Heart left ventricle (tissue), 16 donors: ENCODE measurements at places on chromosomes 5 and 9.

- peak; percentile 20 for DNase-seq
- no peak overlapping the region for H3K4me3 ChIP-seq
- no peaks in the 10 kb centered on the region for H3K27me3 ChIP-seq
- H3K4me1 ChIP-seq = peaks cover 6% of the 10 kb centered on the region
- no peaks in the 10 kb centered on the region for H3K36me3 ChIP-seq
- H3K27ac ChIP-seq = no peak overlapping the region
These were observed 28.8 kb upstream of the RNU6ATAC start for GRCh38 chr9:134192951-134193731.

DNA sequence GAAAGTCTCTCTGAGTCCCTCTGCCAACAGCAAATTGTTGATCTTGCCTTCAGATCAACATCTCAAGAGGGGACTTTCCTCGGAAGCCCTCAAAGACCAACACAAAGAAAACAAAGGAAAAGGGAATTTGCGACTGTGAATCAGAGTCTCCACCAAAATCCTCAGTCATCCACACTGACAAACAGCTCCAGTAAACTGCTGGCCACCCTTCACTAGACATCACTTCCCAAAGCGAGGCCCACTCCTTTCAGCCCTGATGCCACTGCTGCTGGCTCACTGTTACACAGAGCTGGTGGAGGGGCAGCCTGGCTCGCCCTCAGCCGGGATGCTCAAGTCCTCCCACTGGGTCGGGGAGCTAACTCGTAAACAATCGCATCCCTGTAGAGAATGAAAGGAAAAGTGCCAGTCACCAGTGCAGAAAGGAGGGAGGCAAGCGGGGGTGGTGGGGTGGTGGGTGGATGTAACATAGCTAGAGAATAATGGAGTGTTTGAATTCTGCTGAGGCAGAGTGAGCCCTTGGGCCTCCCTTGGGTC lies 1.3 kb downstream of the FGF1 start:
- H3K4me3 ChIP-seq = peak overlapping the region; percentile 29
- no peaks in the 10 kb centered on the region for H3K36me3 ChIP-seq
- no peaks in the 10 kb centered on the region for H3K27me3 ChIP-seq

DNA sequence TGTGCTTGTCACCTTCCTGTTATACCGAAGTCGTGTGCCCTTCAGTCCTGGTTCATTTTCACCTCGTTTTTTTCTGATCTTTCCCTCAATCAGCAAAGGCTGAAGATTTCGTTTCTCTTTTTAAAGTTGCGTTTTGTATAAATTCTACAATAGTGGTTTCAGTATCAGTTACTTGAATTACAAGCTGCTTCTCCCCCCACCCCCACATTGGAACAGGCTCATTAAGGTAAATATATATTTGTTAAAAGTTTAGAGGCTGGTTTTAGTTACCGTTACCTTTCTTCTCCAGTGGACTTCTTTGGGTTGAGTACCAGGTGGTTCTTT lies 881 bp downstream of the SUB1 start:
- no peak for DNase-seq
- H3K4me1 ChIP-seq = peaks cover 24% of the 10 kb centered on the region
- peak overlapping the region; percentile 100 for H3K27ac ChIP-seq
- H3K4me3 ChIP-seq = peak overlapping the region; percentile 92
- peaks cover 23% of the 10 kb centered on the region for H3K36me3 ChIP-seq
- no peaks in the 10 kb centered on the region for H3K27me3 ChIP-seq

DNA sequence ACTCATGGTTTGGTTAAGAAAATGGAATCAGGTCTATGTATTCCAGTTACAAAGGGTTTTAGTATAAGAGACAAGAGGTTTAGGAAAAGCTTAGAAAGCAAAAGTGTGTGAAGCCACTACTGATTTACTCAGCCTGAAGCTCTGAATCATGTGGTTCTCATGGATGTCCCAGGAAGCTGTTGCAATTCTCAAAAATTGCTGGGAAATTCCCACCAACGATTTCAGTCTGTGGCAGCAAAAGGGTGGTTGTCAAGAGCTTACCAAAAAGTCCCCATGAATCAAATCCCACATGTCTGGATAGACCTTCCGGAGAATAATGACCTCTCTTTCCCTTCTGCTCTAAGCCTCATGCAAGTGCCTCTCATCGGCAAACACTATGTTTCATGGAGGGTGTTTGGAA lies 929.9 kb downstream of the TLE4 start:
- no peak for DNase-seq
- no peaks in the 10 kb centered on the region for H3K27me3 ChIP-seq
- H3K36me3 ChIP-seq = no peaks in the 10 kb centered on the region

GRCh38 chr5:7629561-7629960 lies 221.4 kb downstream of the CFAP90 start:
- H3K27me3 ChIP-seq = no peaks in the 10 kb centered on the region
- no peak for DNase-seq
- no peak overlapping the region for H3K27ac ChIP-seq
- no peak overlapping the region for H3K4me3 ChIP-seq
- no peaks in the 10 kb centered on the region for H3K36me3 ChIP-seq

DNA sequence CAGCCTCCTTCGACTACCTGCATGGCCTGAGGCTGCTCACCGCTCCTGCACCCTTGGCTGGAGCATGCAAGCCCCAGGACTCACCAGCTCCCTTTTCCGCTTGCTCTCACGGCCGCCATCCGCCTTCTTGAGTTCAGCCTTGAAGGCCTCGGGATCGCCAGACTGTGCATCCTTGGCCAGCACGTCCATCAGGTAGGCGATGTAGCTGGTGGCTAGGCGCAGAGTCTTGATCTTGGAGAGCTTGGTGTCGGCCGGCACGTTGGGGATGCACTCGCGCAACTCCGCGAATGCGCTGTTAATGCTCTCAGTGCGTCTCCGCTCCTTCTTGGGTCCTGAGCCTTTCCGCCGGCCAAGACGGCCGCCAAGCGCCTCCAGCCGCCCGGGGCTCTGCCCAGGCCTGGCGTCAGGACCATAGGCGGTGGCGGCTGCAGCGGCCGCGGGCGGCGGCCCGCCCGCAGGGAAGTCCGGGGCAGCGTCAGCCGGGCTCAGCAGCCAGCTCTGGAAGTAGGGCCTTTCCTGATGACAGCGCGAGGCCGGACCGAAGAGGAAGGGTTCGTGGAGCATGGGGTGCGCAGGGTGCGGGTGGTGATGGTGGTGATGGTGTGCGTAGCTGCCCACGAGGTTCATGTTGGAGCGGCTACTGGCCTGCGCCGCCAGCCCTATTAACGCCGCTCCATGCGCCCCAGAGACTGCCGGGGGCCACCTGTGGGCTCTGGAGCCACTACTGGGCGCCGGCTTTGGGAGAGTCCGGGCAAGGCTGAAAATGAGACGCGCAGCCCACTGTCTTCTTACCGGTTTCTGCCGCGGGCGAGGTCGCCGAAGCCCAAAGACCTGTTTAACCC lies 424 bp downstream of the HAND1 start:
- H3K36me3 ChIP-seq = no peaks in the 10 kb centered on the region
- H3K27me3 ChIP-seq = peaks cover 94% of the 10 kb centered on the region
- peak overlapping the region; percentile 76 for H3K27ac ChIP-seq
- H3K4me1 ChIP-seq = peaks cover 56% of the 10 kb centered on the region
- H3K4me3 ChIP-seq = peak overlapping the region; percentile 47

GRCh38 chr9:37430841-37431597 lies 8.5 kb downstream of the GRHPR start:
- no peak overlapping the region for H3K27ac ChIP-seq
- peaks cover 79% of the 10 kb centered on the region for H3K36me3 ChIP-seq
- H3K4me1 ChIP-seq = peaks cover 15% of the 10 kb centered on the region

DNA sequence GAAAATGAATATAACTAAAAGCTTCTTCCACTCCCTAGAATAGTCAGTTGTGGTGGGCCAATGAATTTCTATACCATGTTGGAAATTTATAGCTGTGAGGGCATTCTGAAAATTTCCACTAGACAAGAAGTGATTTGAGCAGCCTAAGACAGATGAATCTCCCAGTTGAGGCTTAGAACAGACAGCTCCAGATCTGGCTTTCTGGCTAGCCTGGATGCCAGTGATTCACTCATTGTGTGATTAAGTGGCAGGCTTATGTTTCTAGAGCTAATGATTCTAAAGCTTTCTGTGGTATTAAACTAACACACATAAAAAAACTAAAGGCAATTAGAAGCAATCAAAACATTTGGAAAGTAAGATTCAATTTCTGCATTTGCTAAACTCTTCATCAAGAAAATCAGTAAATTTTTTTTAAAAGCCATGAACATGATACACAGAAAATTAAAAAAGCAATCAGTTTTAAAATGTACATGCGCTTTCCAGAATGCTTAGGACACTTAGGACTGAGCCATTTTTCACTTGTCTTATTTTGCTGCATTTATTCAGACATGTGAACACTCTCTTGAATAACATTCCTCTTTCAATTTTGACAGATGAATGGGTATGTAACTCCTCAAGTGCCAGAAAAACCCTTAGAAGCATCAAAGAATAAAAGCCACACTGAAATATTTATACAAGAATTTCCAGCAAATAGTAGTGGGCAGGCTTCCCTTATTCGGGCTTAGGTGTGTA lies 100.5 kb upstream of the GNAQ start:
- H3K27ac ChIP-seq = no peak overlapping the region
- no peak overlapping the region for H3K4me3 ChIP-seq
- no peaks in the 10 kb centered on the region for H3K27me3 ChIP-seq
- H3K36me3 ChIP-seq = no peaks in the 10 kb centered on the region

DNA sequence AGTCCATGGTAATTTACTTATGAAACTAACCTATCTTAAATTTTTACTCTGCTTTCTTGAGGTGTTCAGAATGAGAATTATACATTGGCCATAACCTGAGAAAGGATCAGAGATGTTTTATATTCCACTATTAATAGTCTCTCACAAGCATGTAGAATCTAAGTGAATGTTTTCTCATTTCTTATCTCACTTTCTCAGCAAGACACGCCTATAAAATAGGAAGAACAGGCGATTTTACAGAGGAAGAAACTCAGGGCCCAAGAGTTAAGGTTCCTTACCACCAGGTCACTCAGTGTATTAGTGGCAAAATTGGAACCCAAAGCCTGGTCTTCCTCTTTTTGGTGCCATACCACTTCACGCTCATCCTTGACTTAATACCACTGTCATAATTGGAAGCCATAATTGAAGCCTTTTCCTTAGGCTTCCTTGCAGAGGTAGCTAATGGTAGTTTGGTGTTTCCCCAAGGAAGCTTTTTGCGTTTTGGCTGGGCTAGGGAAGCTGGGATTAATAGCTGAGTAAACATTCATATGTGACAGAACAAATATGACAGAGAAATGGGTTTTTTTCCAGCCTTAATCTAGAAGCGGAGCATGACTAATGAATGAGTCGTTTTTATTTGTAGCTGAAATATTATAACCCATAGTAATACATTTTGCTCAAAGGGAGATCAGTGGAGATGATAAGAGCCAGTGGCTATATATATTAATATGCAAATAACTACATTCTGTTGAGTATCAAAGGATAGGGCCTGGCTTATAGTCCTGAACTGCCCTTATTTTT lies 16.9 kb downstream of the HMGXB3 start:
- DNase-seq = no peak
- peaks cover 25% of the 10 kb centered on the region for H3K4me1 ChIP-seq
- H3K27ac ChIP-seq = no peak overlapping the region

GRCh38 chr9:22975951-22976350 lies 529.3 kb downstream of the DMRTA1 start:
- no peak for DNase-seq
- H3K4me3 ChIP-seq = no peak overlapping the region
- H3K36me3 ChIP-seq = no peaks in the 10 kb centered on the region
- no peaks in the 10 kb centered on the region for H3K4me1 ChIP-seq
- no peaks in the 10 kb centered on the region for H3K27me3 ChIP-seq

GRCh38 chr5:123088031-123088805 lies 823 bp upstream of the PRDM6 start:
- peaks cover 24% of the 10 kb centered on the region for H3K4me1 ChIP-seq
- peaks cover 58% of the 10 kb centered on the region for H3K27me3 ChIP-seq
- H3K4me3 ChIP-seq = peak overlapping the region; percentile 53
- H3K27ac ChIP-seq = no peak overlapping the region
- no peaks in the 10 kb centered on the region for H3K36me3 ChIP-seq

DNA sequence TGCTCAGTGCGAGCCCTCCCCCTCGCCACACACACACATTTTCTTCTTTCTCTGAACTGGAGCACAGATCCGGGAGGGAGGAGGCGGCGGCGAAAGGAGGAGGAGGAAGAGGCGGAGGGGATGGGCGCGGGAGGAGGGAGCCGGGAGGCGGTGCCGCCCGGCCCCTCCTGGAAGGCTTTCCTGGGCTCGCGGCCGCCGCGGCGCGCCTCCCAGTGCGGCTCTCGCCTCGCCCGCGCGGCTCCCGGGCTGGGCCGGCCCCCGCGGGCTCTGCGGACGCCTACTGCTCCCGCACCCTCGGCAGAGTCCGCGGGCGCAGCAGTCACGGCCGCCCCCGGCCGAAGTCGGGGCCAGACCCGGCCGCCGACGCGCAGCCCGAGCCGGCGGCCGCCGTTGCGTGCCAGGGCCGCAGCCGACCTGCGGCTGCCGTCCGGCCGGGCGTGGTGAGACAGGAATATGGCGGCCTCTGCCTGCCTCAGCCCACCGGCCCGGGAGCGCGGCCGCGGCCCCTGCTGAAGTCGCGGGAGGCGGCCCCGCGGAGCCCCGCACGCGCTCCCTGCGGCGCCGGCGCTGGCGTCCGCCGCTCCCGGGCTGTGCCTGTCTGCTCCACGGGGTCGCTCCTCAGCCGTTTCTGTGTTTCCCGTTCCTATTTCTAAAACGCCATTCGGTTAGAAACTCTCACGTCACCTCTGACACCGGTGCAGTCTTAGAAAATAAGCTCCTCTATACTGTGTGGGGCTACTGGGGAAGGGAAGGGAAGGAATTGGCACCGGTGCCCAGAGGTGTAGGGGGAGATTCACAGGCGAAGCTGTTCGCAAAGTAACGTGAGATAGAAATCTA lies 500 bp upstream of the GNAQ start:
- DNase-seq = peak; percentile 95
- H3K4me1 ChIP-seq = no peaks in the 10 kb centered on the region
- H3K4me3 ChIP-seq = peak overlapping the region; percentile 77

DNA sequence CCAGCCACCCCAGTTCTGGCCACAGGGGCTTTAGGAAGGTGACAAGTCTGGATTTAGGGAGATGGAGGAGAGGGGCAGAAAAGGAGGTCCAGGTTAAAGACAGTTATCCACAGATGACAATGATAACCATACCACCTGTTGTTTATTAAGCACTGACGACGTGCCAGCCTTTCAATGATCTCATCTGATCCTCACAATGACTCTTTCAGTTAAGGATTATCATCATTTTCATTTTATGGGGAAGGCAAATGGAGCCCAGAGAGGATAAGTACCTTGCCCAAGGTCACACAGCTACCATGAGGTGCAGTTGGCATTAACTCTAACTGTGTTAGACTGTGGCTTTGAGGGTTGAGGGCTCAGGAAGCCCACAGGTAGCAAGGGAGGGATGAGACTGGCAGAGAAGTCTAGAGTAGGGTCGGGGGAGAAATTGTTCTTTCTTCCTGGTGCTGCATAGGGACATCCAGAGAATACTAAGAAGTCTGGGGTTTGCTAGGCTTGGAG lies 21.5 kb upstream of the JADE2 start:
- H3K4me3 ChIP-seq = no peak overlapping the region
- no peak for DNase-seq
- H3K4me1 ChIP-seq = peaks cover 28% of the 10 kb centered on the region
- H3K27me3 ChIP-seq = no peaks in the 10 kb centered on the region
- H3K36me3 ChIP-seq = no peaks in the 10 kb centered on the region

- peaks cover 3% of the 10 kb centered on the region for H3K4me1 ChIP-seq
- H3K27me3 ChIP-seq = no peaks in the 10 kb centered on the region
- H3K36me3 ChIP-seq = no peaks in the 10 kb centered on the region
- DNase-seq = no peak
- H3K27ac ChIP-seq = no peak overlapping the region
These were observed 837.7 kb upstream of the ZNF608 start for GRCh38 chr5:125584140-125584520.
